ENCODE measurements at places on chromosomes 4 and X.

GRCh38 chr4:178142724-178143123 lies 700.5 kb upstream of the AGA start:
- no peak for DNase-seq

DNA sequence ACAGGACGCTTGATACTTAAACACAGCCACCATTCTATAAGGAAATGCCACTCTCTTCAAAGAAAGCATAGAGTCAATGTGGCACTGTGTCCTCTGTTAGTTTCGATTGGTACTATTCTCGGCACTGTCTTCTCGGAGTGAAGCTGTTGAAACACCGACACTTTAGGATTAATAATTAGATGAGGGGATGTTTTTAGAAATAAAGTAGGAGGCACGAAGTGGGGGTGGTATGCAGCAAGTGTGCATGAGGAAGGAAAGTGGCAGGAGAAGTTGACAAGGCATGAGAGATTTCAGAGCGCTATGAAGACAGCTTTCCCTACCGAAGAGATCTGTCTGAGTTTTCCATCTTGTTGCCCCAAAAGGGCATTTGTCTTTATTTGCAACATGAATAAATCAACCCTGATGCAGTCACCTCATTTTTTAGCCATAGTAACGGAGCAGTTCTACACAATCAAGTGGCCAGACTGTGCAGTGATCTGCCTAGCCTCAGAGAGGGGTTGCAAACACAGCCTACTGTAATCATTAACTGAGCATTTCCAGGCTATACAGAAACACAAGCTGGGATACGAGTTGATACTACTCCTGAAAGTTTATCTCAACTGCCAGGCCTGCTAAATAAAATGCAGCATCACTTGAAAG lies 8.3 kb downstream of the GPRIN3 start:
- DNase-seq, result no peak

DNA sequence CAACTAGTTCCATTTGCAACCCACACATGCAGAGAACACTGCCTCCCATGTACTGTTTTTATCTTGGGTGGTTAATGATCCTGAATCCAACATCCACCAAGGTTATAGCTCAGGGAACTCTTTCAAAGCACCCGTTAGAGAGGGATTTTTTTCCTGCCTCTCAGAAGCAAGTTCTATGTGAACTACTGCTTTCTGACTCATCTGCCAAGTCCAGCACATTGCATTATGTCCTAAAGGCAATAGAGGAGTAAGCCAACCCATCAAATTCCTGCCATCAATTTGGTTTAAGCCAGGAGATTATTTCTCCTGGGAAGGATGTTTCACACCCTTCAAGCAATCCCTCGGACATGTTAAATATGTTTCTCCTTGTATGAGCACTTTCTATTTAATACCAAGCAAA lies 334.5 kb downstream of the GASK1B start:
- no peak for DNase-seq

DNA sequence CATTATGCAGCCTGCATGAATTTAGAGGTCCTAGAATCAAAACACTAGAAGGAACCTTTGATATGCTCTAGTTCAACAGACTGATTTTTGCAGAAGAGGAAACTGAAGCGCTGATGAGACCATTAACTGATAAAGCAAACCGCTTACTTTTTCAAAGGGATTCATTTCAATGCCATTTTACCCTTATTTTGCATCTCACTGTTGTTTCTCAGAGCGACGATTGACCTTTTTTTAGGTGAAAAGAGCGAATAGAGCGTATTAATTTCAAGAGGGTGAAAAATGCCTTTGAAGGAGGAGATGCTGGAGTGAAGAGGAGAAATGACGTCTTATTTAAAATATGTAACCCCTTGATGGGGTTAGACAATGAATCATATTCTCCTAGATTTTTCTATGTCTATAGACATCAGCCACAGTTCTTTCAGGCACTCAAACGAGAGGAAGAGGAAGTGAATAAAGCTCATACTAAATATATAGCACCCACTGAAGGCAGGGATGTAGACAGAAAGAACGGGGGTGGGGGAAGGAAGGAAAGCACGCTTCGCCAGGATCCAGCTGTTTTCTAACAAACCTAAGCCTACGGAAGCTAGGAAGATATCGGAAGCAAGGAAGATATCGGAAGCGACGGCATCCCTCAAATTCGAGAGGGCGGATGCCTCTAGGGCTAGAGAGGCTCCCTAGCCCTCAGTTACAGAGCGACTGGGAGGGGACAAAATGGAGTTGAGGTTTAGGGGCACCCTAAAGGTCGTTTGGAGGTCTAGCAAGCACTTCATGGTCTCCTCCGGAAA lies 848 bp downstream of the ACSL4 start:
- no peak for DNase-seq

GRCh38 chr4:54391104-54391503 lies 162.0 kb downstream of the PDGFRA start:
- DNase-seq, result no peak

DNA sequence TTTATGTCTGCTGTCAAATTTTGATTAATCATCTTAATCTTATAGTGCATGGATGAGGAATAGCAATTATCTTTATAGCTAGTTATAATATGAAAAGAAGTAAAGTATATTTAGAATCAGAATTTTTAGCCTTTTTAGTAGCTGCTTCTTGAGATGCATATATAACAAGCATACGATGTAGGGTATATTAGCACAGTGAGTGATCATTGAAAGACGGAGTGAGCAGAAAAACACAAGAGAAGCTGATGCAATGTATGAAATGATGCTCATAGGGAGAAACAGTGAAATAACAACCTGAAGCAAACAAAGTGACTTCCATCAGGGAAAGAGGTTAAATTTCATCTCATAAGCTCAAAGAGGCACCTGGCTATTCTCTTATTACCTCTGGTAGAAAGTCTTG lies 77.0 kb downstream of the GLRA3 start:
- no peak for DNase-seq

GRCh38 chrX:48025561-48025960 lies 18.8 kb downstream of the SPACA5 start:
- DNase-seq, result peak; percentile 40

DNA sequence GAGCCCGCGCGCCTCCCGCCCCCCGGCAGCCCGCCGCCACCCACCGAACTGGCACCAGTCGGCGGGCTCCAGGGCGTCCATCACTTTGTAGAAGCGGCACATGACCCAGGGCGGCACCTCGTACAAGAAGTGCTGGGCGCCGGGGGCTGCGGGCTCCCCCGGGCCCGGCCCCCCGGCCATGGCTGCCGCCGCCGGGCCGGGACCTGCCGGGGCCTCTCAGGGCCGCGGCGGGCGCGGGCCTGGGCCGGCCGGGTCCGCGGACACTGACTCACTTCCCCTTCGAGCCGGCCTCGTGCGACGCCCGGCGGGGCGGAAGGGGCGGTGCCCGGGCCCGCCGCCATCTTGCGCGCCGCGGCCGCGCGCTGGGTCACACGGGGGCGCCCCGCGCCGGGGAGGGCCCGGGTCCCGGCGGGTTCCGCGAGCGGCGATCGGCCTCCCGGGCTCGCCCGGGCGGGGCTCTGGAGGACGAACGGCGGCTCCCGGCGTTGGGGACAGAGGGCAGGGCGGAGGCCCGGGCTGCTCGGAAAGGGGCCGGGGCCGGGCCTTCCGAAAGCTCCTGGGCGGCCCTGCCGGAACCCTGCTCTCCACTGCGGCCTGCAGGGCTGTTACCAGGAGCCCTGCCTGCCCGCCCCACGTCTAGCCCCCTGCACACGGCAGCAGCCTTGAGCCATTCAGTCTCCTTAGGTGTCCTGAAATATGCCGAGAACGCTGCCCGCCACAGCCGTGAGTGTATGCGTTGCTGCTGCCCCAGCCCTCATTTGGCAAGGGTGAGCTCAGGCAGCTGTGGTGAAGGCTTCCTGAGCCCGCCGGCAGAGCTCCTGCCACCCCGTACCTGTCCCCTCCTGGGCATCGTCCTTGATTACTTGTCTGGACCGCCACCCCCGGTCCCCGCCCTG lies at the start of gene IRAK1:
Gene IRAK1, minus strand, starts transcription at position 270 of the 896 bp plus-strand sequence. Its CDS starts 90 bp downstream, at position 180.
- DNase-seq, result peak; percentile 60

DNA sequence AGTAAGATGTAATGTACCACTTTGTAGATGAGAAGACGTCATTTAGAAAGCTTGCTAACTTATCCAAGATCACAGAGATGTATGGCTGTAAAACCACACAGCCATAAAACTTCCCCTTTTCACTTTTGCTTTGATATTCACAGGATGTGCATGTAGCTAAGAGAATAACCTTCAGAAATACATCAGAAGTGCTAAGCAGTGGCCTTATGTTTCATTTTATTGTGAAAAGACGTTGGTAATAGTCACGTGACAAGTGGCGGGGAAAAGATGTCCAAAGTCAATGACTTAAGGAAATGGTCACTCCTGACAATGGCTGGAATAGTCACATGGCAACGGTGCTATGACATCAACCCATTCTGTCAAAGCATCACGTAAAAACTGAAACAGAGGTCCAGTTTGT lies 12.9 kb upstream of the WDR17 start:
- no peak for DNase-seq

DNA sequence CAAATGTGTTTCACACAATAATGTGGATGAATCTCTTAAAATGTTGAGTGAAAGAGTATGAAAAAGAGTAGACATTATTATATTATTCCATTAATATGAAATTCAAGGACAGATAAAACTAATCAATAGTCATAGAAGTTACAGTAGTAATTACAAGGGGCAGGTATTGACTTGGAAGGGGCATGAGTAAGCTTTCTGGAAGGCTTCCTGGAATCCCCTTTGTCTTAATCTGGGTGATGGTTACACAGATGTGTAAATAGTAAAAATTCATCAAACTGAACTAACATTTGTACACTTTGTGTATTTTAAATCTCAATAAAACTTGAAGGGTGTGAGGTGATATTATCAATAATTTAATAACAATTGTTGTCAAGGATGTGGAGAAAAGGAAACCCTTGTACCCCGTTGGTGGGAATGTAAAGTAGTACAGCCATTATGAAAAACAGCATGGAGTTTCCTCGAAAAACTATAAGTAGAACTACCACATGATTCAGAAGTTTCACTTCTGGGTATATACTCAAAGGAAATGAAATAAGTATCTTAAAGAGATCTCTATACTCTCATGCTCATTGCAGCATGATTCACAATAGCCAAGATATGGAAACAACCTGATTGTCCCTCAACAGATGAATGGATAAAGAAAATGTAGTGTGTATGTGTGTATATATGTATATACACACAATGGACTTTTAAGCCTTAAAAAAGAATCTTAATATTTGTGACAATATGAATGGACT lies 96.9 kb upstream of the MID1IP1 start:
- no peak for DNase-seq

DNA sequence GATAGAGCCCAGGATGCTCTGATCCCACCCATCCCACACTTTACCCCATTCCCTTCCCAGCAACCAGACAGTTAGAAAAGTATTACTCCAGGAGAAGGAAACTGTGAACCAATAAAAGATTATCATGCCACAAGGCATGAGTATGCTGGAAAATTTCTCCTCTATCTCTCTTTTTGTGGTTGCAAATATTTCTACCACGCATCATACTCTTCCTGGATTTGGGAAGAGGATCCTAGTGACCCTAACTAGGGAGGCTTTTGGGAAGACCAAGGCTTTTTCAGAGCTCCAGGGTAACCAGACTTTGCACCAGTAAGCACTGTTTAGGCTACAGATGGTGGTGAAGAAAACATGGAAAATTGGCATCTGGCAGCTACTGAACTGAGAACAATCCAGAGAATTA lies 257.6 kb upstream of the CLNK start:
- no peak for DNase-seq

- no peak for DNase-seq
These were observed 529.7 kb upstream of the BOD1L1 start for GRCh38 chr4:14157262-14157661.
